Activated CD4-positive, alpha-beta T cell treated with anti-CD3 and anti-CD28 coated beads, Interleukin-2, Interleukin-4, amounts not matched to agents 100 ng/mL and 50 ng/mL, durations not matched to agents 16 hours and 8 hours (primary cell): ENCODE measurements at places on chromosomes 12 and 14.

- no peak for DNase-seq
These were observed 46.6 kb upstream of the TMTC1 start for GRCh38 chr12:29830391-29830790.

- DNase-seq: no peak
These were observed 1094.1 kb upstream of the TMEM132C start for GRCh38 chr12:127172861-127173260.

DNA sequence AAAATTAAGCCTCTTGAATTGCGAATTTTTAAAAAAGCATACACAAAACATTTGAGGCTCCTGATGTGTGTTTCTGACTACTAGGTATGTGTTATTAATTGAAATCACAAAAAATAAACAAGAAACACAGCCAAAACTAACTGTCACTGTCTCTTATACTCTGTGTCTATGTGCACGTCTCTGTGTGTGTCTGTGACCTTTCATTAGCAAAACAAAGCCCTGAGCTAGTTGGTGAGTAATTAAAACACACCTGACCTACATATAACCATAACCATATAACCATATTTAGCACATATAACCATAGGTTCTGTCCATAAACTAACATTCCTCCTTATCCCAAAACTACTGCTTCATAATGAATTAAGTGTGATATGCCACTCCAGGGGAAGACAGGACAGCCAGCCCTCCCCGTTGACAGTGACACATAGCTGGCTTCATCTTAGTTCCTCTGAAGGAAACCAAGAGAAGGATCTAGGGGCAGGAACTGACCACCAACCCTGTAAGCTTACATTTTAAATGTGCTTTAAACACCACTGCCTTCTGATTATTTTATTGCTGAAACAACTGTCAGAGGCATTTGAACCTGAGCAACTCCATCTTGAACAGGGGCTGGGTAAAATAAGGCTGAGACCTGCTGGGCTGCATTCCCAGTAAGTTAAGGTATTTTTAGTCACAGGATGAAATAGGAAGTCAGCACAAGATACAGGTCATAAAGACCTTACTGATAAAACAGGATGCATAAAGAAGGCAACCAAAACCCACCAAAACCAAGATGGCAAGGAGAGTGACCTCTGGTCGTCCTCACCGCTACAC, 106.7 kb downstream of the PPP2R5E start:
- no peak for DNase-seq

- DNase-seq: no peak
These were observed 1019.2 kb downstream of the AACS start for GRCh38 chr12:126084480-126084879.

GRCh38 chr14:69819607-69820006, 22.6 kb upstream of the SLC10A1 start:
- no peak for DNase-seq

GRCh38 chr12:130709151-130709970, 6.7 kb downstream of the RIMBP2 start:
- no peak for DNase-seq

GRCh38 chr12:54393207-54393609, 8.7 kb upstream of the ZNF385A start:
- no peak for DNase-seq

GRCh38 chr14:91327250-91327595, 82.7 kb upstream of the GPR68 start:
- no peak for DNase-seq

DNA sequence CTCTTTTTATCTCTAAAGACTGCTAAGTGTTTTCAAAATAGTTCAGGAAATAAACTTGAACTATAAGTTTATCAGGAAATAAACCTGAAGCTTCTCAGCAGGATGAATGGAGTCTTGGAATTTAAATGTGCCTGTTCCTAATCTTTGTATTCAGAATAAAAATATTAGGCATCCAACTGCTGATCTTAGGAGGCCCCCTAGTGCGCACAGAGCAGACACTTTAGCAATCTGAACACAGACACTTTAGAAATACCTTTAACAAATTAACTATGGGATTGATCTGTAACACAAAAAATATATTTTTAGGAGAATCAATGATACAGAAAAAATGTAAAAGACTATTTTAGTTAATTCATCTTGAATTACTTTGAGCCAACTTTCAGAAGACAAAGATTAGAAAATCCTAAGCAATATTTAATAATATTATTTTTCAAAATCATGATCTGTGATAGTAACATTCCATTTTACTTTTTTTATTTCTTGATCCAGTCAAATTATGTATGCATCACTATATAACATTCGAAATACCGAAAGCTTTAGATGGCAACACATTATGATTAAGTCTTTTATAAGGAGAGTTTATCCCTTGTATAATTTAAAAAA, 80.9 kb downstream of the SLC41A2 start:
- DNase-seq: peak; percentile 15

DNA sequence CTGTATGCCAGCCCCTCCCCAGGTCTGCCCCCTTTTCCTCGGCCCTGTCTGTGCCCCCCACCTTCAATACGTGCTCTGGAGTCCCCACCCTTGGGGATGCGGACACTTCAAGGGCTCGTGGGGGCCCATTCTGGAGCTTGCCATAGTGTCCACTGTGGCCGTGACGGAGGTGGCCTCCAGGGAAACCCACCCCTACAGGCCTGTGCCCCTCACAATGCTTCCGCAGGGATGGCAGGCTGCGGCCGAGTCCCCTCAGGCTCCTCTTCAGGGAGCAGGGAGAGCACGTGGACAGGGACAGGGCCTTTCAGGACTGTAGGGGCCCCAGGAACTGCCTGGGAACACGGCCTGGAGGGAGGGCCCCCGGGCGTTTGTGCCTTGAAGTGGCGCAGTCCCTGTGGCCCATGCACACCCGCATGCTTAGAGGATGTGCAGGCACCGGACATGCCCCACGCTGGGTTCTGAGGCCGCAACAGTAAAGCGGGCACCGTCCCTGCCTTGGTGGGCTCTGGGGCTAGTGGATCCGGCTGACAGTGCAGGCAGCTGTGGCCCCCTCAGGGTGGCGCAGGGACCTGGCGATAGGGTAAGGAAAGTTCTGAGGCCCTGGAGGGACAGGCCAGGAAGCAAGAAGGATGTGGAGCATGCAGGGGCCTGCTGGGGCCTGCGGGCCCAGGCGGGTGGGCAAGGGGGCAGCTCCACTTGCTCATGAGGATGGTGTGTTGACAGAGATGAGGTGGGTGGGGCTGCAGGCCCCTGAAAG, 209.0 kb upstream of the RTL1 start:
- DNase-seq: no peak

GRCh38 chr12:129937426-129937825, 33.6 kb upstream of the TMEM132D start:
- no peak for DNase-seq

GRCh38 chr12:10293151-10293550, 14.5 kb upstream of the KLRD1 start:
- DNase-seq: peak; percentile 61

DNA sequence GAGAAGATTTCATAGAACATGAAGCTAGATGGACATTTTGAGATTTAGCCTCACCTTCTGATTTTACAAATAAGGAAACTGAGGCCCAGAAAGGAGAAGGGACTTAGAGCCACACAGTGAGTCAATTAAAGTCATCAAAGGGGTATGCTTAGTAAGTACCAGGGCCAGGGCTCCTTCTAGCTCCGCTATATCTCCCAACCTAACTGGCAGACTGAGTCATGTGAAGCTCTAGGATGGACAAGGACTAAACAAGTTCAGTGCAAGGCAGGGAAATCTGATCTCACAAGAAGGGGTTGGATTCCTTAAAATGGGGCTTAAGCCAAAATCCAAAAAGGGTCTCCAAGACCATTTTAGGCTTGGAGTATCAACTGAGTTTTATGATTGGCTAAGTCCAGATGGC, 215.8 kb downstream of the PHLDA1 start:
- DNase-seq: no peak

GRCh38 chr12:69469854-69470188, 367 bp upstream of the FRS2 start:
- DNase-seq: no peak

DNA sequence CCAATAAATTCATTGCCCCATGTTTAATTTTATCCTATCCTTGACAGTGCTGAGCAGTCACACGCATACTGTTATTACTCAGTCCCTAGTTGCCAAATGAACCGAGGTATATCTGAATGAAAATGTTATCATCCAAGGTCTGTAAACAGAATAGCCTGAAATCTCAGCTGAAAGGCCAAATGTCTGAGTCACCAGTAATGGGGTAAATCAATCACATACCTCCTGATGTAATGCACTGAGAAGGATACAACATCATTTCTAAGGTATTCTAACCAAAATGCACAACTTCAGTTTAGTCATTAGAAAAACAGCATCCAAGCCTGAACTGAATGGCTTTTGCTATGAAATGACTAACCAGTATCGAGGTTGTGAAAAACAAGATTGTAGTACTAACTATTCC, 228.6 kb downstream of the DPF3 start:
- DNase-seq: peak; percentile 65

- DNase-seq: no peak
These were observed 472.3 kb upstream of the SOX5 start for GRCh38 chr12:24421759-24422158.

DNA sequence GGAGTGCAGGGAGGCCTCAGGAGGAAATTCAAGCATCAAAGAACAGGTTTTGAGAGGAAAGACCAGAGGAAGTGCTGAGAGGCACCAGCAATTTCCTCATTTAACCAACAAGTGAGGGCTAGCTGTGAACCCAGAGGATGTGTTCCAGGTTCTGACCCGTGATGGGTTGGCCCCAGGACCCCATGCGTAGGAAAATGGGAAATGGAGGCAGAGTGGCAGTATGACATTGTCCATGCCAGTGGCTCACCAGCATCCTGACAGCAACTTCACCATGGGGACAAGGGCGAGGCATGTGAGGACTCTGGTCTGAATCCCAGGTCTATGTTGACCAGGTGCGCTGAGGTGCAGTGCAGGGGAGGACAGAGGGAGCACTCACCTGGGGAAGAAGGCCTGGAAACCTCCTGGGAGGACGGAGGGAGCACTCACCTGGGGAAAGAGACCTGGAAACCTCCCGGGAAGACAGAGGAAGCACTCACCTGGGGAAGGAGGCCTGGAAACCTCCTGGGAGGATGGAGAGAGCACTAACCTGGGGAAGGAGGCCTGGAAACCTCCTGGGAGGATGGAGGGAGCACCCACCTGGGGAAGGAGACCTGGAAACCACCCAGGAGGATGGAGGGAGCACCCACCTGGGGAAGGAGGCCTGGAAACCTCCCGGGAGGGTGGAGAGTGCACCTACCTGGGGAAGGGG, 6.7 kb upstream of the CACNA2D4 start:
- no peak for DNase-seq

GRCh38 chr12:29283969-29284700, 96.8 kb downstream of the ERGIC2 start:
- DNase-seq: no peak

GRCh38 chr12:116880817-116881324, 370 bp downstream of the HRK start:
- peak; percentile 22 for DNase-seq

DNA sequence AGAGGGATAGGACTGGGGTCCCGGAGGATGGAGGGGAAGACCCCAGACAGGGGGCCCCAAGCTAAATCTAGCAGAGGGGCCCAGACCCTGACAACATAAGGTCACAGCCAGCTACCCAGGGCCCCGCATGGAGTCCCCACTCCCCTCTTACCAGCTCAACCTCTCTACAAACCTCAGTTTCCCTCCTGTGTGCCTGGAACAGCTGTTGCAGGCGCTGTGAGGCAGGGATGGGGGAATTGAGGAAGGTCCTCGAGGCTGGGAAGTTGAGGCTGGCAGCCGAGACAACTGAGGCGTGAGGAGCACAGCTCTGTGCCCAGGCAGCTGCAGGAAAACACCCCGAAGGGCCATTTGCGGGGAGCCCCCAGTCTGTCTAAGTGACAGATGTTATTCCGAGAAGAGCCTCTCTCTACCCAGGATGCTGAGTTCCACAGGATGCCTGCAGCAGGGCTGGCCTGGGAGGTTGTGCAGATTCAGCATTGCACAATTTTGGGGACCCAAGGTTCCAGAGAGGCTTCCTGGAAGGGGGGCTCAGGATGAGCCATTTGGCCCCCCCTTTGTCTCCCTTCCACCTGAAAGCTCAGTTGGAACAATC, 42.7 kb upstream of the NCOR2 start:
- DNase-seq: no peak

GRCh38 chr14:42224053-42224888, 617.6 kb downstream of the LRFN5 start:
- peak; percentile 25 for DNase-seq

- no peak for DNase-seq
These were observed 210.3 kb downstream of the NUAK1 start for GRCh38 chr12:105928436-105928835.

DNA sequence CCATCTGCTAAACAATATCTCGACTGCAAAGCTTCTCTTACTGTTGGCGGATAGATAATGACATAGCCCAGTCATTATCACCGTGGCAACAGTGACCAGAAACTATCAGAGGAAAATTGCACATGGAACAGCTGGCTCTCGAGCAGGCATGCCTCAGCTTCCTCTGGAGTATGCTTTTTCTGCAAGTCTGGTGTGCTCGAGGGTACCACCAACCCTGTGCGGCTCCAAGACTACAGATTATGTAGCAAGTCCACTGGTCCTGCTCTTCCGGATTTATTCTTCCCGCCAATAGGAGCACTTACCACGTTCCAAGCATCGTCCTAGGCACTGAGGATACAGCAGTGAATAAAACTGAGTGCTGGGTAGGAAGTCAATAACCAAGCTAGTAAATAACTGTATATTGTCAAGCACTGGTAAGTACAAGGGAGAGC, 1.4 kb upstream of the GLRX5 start:
- no peak for DNase-seq

GRCh38 chr14:43872752-43873655, 634.1 kb downstream of the FSCB start:
- no peak for DNase-seq

DNA sequence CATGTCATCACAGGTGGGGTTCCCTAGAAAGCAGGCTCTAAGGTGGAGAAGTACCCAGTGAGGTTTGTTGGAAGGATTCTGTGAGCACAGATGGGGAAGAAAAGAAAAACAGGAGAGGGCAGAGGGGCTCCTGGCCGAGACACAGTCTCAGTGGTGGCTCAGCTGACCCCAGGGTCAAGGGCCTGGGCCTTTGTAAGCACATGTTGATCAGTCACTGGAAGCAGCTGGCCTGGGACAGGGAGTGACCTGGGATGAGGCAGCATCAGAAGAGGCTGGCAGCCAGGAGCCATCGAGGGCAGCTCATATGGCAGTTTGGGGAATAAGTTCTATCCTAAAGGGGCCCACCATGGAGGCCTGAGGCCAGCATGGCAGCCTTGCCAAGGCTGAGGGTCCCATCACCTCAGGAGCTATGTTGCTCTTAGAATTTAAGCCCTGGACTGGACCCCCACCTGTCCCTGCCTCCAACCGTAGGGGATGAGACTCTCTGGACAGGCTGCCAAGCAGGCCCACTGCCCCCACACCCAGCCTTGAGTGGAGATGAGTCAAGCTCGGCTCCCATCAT, 6.3 kb upstream of the TMEM179 start:
- DNase-seq: no peak
